ENCODE measurements at places on chromosomes 2 and 18.

GRCh38 chr2:212237350-212238095, 301.1 kb downstream of the ERBB4 start:
- no peak for DNase-seq

DNA sequence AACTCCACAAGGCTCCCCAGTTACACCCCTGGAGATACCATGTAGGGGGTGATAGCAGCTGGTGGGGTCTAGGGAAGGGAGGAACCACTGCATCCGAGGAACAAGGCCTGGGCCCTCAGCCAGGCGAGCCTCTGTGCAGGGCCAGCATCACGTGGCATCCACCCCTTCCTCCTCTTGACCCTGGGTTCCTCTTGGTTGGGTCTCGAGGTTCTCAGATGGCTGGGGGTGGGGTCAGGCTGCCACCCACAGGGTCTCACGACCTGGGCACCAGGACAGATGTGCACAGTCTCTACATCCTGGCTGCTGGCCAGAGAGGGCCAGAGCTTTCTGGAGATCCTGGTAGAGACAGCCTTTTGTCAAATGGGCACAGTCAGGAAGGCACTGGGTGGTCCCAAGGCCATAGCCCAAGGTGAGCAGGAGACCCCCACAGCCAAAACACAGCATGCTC, 10.4 kb downstream of the HS6ST1 start:
- DNase-seq: no peak

DNA sequence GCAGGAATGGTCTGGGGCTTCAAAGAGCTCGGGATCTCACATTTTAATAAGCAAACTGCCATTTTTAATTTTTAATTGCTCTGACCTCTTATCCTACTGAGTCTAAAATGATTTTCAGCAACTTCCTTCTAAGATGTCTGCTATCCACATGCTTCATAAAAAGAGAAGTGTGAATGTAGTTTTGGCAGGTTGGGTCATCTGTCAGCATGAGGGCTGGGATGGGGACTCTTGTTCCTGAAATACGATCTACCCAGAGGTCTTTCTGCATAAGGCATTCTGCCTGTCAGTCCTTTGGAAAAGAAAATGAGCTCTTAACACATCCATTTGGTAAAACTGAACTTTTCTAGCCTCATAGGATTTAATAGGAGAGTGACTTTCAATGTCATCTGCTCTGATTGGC, 252.8 kb upstream of the APCDD1 start:
- DNase-seq: no peak

DNA sequence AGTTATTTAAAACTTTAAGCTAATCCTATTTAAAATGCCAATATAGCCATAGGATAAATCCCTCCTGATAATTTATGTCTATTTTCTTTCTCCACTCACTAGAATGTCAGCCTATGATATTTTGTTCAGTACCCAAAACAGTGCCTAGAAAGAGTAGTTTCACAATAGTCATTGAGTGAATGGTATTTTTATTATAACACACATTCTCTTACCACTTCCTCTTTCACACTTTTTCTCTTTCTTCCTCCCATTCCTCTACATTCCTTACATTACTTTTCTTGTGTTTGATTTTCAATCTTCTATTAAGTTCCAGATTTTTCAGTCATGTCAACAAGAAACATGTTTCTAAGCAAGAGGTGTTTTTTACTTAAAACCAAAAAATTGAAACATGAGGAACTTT, 327.6 kb upstream of the UBE2E3 start:
- DNase-seq: no peak

DNA sequence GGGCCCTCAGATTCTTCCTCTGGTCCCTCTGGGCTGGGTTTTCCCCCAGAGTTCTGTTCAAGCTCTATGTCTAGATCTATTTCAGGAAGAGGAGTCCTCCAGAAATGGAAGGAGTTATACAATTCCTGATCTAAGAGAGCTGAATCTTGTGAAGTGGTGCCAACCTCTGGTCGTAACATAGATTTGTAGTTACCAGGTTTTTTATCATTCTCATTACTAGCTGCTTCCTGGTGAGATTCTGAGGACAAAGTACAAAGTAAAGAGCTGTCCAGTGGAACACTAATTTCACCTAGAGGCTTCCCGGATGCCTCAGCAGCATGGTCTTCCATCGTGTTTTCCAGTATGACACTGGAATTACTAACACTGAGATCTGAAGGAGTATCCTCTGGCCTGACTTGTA, 44.1 kb downstream of the PPP4R1 start:
- DNase-seq: no peak

Measured in head of caudate nucleus (tissue), 42 donors.